ENCODE measurements at places on chromosomes 5 and 9.
A peak's percentile ranks its signal among the peaks of the same experiment; 100 is the strongest.

- no peak for DNase-seq
Observed at GRCh38 chr5:158843305-158843704, 256.4 kb downstream of the EBF1 start.

GRCh38 chr9:132414731-132415130 is 4.7 kb downstream of the CFAP77 start:
- no peak for DNase-seq

- no peak for DNase-seq
Observed at GRCh38 chr5:75265731-75266130, 29.1 kb upstream of the ANKRD31 start.

- no peak for DNase-seq
Observed at GRCh38 chr9:116327701-116328405, 174.3 kb downstream of the PAPPA start.

- DNase-seq: peak; percentile 18
Observed at GRCh38 chr5:34499001-34499734, 157.0 kb upstream of the RAI14 start.

- no peak for DNase-seq
Observed at GRCh38 chr9:22159586-22159985, 150.5 kb upstream of the CDKN2B start.

GRCh38 chr9:115015018-115015635 is 84.7 kb upstream of the TNFSF8 start:
- DNase-seq: no peak

DNA sequence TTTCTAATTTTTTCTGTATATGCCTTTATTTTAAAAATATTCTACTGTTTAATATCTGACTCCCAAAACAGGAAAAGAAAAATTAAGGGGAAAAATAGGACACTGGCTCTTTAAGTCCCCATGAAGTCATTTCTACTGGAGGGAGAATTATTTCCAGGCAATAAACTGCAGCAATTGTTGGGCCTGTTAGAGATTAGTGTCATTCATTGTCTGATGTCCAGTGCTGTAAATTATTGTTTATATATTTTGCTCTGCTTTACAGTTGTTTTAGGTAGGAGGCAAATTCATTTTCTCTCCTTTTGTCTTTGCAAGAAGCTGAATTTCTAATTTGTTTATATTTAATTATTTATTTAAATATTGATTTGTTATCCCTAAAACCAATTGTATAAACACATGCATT is 906.0 kb upstream of the CDH10 start:
- DNase-seq: no peak

GRCh38 chr9:101269591-101270283 is 115.1 kb downstream of the BAAT start:
- no peak for DNase-seq

DNA sequence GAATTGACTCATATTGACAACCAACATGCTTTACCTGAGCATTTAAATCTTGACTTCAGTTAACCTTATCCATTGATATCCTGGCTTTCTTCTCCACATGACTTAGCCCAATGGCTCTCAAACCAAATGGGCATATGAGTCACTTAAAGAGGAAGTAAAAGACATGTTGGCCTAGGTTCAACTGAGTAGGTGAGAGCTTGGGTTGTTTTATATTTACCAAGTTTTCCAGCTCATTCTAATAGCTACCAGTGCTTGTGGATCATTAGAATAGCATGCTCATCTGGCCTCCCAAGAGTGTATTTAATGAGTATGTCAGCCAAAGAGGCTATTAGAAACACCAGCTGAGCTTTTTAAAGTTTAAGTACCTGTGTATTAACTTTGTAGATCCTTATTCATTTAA is 1049.0 kb downstream of the PTPRD start:
- DNase-seq: no peak

DNA sequence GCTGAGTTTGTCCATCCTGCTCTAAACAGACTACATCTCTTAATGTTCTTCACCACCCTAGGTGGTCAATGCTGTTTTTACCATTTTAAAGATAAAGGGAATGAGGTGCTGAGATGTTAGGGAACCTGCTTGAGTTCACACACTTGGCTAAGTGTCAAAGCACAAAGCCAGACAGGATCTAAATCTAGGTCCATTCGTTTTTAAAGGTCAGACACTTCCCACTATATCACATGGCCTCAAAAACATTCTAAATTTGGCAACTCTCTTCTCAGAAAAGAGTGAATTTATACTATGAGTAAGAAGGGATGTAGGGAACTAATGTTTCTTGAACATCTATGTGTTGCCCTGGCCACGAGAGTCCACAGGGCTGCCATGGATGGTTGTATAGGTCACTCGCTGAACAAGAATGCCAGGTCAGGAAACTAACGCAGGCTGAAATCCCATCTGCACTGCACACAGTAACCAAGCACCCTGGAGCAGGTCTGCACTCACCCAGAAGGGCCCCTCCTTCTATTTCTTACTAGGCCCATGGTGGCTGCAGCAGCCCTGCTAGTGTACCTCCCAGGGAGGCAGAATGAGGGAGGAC is 213.0 kb downstream of the SPOCK1 start:
- no peak for DNase-seq

DNA sequence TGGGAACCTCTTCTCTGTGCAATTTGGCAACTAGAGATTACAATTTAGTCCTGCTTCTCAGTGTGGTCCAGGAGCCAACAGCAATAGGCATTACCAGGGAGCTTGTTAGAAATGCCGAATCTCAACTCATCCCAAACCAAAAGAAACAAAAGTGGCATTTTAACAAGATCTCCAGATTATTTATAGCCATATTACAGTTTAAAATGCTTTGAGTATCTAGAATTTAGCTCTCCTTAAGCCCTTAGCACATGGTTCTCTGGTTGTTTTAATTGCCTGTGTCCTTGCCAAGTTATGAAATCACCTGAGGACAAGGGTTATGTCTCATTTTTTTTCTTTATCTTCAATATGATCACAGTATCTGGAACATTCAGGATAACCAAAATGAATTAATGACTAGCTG is 51.6 kb upstream of the TAS2R1 start:
- no peak for DNase-seq

- DNase-seq: no peak
Observed at GRCh38 chr9:99818500-99818899, 3.2 kb upstream of the NR4A3 start.

- DNase-seq: no peak
Observed at GRCh38 chr9:114174876-114175771, 19.8 kb downstream of the COL27A1 start.

DNA sequence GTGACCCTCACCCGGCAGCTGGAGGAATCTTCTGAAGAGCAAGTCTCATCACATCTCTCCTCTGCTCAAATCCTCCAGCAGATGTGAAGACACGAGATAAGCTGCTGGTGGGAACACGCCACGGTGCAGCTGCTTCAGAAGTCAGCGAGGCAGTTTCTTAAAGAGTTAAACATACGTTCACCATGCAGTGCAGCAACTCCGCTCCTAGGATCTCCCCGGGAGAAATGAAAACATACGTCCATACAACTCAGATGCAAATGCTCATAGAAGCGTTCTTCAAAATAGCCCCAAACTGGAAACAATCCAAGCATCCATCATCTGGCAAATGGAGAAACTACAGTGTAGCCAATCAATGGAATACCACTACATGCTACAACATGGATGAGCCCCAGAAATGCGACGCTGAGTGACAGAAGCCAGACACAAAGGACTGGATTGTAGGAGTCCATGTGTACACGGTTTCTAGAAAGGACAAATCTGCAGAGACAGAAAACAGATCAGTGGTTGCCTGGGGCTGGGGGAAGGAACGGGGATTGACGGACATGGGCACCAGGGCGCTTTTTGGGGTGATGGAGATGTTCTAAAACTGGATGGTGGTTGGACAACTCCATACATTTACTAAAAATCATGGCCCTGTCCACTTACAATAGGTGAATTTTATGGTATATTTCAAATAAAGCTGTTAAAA is 150.6 kb downstream of the COL23A1 start:
- DNase-seq: no peak

GRCh38 chr9:38685535-38685934 is 34.4 kb downstream of the FAM240B start:
- no peak for DNase-seq

DNA sequence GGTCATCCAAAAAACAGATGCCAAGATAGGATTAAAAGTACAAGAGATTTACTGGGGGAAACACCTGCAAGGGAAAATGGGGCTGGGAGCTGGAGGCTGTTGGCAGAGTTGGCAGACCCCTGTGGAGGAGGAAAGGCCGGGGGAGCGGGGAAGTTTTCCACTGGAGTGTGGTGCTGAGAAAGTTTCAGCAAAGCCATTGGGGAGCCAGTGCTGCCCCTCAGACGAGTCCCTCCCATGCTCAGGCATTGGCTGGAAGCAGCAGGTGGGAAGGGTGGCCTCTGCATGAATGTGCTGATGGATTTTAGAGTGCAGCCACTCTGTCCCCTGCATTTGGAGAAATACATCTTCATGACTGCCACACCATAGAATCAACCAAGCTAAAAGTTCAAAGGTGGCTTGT is 52.8 kb downstream of the TTC1 start:
- DNase-seq: no peak

DNA sequence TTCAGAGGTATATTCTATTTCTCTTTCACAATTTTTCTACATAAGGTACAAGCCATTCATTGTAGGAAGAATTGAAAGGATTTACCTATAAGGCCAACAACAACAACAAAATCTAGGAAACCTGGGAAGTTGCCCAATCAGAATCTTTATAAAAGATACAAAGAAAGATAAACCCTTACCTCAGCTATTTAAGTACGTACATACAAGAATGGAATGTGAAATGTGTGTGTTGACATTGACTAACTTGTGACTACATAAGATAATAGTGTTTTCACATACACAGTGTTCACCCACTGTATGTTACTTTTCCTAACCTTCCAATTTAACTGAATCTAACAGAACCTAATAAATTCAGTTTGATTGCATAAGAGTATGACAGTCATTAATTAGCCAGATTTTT is 154.1 kb downstream of the ADAMTS6 start:
- DNase-seq: no peak

Data from stimulated activated CD8-positive, alpha-beta memory T cell treated with anti-CD3 and anti-CD28 coated beads, Interleukin-15, amount 100 ng/mL, for 48 hours (primary cell).